ENCODE measurements at places on chromosomes 1 and 21. TPM values are rescaled to one million over a fixed set of nuclear protein-coding genes. Genes with fewer than 3 reads are reported as not detected.

FLG2 gene
- not detected for total RNA-seq

INSRR gene
- total RNA-seq, result 0.08 TPM

NCMAP gene
- not detected for total RNA-seq

SV2A gene
- 16.7 TPM for total RNA-seq

BMP8B gene
- total RNA-seq, result not detected

ATP13A2 gene
- 69.9 TPM for total RNA-seq

FNBP1L gene
- 63.3 TPM for total RNA-seq

ZMYND12 gene
- total RNA-seq, result 0.40 TPM

KCNJ9 gene
- total RNA-seq, result not detected

SAMSN1 gene
- total RNA-seq, result not detected

OTUD7B gene
- total RNA-seq, result 25.1 TPM
